ENCODE measurements at places on chromosomes 1 and 21.

DNA sequence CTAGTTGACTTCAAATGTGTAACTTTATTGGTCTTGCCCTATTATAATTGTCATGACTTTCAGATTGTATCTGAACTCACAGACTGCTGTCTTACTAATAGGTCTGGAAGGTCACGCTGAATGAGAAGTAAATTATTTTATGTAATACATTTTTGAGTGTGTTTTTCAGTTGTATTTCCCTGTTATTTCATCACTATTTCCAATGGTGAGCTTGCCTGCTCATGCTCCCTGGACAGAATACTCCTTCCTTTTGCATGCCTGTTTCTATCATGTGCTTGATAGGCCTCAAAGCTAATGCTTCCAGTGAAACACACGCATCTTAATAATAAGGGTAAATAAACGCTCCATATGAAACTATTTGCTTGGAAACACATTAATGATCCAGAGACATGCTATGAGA is 7.3 kb downstream of the RGS4 start:
- DNase-seq, result no peak

- DNase-seq, result no peak
Measured at GRCh38 chr1:238319957-238320356, 429.2 kb upstream of the ZP4 start.

GRCh38 chr1:26084091-26084561 is 16.7 kb upstream of the TRIM63 start:
- peak; percentile 19 for DNase-seq

- DNase-seq, result peak; percentile 95
Measured at GRCh38 chr1:31938184-31938975, at the start of gene PTP4A2. PTP4A2 (minus strand) TSS chr1:31938368; CDS start chr1:31919065, 19,303 bp downstream.

DNA sequence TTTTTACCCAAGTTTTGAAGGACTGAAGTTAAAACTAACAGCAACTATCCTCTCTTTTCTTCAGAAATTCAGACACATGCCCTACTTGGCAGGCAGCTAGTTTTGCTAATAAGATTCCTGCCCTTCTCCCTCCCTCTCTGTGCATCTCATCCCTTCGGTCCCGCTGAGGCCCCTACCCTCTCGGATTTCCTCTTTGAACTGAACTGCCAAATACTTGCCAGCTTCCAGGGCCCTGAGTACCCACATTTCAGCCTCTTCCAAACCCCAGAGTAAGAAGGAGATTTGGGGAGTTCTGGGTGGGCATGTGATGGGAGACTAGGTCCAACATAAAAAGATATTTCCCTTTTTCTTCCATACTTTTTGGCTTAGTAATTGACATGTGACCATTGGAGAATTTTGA is 116.5 kb upstream of the JUN start:
- no peak for DNase-seq

DNA sequence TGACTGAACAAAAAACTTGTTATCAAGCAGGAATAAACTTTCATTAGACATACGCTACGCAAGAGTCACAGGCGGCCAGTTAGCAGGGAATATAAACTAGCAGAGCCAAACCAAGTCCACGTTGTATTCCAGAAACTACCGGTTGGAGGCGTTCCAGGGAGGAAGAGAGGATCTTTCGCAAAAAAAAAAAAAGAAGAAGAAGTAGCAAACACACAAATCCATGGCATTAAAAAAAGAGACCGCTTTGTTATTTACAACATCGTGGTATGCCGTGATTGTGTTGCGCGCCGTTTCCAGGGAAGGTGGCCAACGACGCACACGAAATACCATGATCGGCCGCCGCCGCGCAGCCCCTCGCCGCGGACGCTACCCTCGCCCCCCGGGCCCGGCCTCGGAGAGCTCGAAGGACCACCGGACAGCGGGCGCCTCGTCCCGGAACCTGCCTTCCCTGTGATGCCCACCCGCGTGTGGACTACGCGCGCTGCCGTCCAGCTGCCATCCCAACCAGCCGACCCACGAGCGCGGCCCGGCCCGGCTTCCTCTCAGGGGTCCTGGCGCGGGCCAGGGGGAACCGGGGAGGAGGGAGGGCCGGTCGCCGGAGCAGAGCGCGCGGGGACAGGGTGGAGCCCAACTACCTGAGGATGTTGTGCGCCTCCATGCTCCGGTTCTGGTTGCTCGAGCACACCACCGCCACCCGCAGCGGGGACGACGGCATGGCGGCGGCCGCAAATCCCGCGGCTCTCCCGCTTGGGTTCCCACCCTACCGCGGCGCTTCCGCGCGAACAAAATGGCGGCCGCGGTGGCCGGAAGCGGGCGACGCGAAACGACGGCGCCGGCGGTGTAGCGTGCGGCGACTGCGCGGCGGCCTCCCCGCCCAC is 581 bp downstream of the SSU72 start:
- DNase-seq, result peak; percentile 84

- DNase-seq, result no peak
Measured at GRCh38 chr1:64886877-64887276, 79.5 kb downstream of the JAK1 start.

DNA sequence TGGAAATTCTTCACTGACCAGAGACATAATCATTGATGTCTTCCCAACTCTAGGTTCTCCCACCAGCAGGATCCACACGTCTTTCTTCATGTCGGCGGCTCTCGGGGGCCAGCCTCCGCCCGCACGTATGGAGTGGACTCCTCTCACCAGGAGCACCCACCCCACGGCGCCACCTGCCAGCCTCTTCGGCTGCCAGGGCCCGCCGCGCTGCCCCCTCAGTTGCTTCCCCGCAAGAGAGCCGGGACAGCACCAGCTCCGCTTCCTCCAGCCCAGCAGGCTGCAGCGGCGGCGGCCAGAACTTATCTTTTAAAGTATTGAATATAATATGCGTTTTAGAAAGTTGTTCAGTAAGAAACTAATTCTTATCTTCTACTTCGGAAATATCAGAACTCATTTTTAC is 273.5 kb downstream of the LIPI start:
- no peak for DNase-seq

- peak; percentile 31 for DNase-seq
Measured at GRCh38 chr1:6922096-6922931, 137.1 kb downstream of the CAMTA1 start.

DNA sequence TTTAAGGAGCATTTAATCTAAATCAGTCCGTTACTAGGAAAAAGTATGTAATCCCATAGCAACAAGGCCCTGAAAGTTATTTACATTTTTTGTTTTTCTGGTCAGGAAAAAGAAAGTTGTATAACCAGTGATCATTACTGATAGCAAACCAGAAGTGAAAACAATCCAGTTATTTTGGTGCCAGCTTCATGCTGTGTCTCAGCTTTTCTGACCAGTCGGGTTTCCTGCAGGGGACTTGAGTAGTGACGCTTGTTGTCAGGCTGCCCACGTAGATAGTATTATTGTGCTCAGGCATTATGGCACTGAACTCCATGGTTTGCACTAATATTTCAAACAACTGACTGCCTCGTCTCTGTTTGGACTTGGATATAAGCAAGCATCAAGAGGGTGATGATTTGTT is 55.2 kb downstream of the SASS6 start:
- DNase-seq, result no peak

DNA sequence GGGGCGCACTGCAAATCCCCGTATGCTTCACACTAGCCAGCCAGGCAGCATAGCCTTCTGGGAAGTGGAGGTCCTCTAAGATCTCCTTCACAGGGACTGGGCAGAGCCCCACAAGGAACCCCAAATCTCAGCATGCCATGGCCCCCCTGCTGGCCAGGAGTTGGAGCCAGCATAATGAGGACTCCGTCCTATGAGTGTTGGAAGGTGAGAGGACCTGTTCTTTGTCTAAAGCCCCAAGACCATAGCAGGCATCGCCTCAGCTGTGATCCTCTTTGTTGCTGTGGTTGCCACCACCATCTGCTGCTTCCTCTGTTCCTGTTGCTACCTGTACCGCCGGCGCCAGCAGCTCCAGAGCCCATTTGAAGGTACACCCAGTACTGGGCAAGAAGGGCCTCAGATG is 1.5 kb downstream of the SHISA4 start:
- DNase-seq, result no peak

- no peak for DNase-seq
Measured at GRCh38 chr1:44237721-44238457, 24.6 kb downstream of the DMAP1 start.

- DNase-seq, result no peak
Measured at GRCh38 chr21:39955326-39955725, 88.1 kb downstream of the PCP4 start.

DNA sequence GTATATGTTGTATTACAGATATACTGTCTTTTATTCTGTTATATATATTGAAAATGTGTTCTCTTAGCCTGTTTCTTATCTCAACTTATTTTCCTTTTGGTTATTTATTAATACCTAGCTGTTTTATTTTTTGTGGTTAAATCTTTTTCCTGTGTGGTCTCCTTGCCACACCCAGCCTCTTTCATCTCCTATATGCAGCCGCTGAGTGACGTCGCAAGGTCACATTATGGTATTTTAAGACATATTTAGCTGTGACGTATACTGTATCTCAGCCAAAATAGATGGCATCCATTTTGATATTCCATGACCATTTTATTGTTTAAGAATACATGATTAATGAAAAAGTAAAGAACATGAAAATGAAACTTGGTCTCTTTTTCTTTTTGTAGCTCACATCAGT is 29.1 kb downstream of the CENPF start:
- no peak for DNase-seq

DNA sequence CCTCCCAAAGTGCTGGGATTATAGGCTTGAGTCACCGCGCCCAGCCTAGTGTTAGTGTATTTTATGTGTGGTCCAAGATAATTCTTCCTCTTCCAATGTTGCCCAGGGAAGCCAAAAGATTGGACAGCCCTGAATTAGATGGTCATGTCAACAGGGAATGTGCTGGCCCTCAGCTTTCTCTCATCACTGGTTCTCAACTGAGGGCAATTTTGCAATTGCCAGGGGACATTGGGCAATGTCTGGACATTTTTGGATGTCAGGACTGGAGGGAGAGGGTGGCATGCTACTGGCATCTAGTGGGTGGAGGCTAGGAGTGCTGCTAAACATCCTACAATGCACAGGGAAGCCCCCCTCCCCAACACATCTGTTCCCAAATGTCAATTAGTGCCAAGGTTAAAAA is 95.0 kb downstream of the LAMC2 start:
- DNase-seq, result peak; percentile 76

All from psoas muscle (tissue), 8 donors.